ENCODE measurements at places on chromosomes 4 and X. TPM values are rescaled to one million over a fixed set of nuclear protein-coding genes. Genes with fewer than 3 reads are reported as not detected.

- no peak for DNase-seq
These were observed 199.9 kb downstream of the ENOX2 start for GRCh38 chrX:130702867-130703707.

DNA sequence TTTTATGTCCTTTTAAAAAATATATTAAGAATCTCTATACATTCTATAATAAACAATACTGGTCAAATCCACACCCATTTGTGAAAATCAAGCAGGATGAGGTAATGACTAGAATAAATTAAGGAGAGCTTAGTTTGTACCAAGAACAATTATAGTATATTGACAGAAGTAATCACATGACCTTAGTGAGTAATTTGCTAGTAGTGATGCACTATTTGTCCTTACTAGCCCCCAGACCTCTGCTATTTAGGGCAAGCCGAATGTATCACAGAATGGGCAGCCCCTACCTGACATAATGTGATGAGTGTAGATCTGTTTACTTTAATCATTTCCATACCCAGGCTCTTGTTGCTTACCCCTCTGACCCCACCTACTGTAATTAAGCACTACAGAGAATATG, 15.8 kb downstream of the ATP1B4 start:
- DNase-seq: no peak

The ZNF157 gene
- total RNA-seq: 1.2 TPM

GRCh38 chr4:29326816-29327215, 1393.4 kb upstream of the PCDH7 start:
- no peak for DNase-seq

DNA sequence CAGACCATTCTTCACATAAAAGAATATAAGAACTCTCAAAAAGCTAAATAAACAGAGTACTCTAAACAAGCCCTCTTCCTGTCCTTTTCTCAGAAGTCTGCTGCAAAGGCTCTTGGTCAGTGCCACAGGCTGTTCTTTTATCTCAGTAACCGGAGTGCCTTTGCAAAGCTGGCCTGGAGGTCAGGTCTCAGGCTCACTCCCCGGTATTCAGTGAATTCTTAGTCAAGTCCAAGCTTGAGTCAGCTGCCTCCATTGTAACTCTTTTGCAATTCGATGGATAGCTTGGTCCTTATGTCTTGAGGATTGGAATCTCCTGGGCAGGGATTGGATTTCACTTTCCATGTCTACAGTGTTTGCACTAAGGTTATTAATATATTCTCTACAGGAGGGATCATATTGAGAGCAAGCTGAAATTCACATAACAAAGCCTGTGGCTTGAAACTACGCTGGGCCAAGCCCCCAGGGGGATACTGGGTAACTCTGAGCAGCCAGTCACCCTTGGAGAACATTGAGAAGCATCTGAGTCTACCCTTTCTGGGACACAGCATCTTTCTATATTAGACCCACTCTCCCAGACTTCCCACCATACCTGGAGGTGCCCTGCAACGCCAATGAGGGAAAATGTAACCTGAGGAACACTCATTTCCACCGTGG, 10.0 kb upstream of the HS6ST2 start:
- no peak for DNase-seq

The ADH1B gene
- 3.1 TPM for total RNA-seq
